Glomerular endothelial cell (primary cell): ENCODE measurements at places on chromosomes 3 and 15.

GRCh38 chr15:96053031-96053780 is 277.3 kb upstream of the NR2F2 start:
- DNase-seq: no peak

DNA sequence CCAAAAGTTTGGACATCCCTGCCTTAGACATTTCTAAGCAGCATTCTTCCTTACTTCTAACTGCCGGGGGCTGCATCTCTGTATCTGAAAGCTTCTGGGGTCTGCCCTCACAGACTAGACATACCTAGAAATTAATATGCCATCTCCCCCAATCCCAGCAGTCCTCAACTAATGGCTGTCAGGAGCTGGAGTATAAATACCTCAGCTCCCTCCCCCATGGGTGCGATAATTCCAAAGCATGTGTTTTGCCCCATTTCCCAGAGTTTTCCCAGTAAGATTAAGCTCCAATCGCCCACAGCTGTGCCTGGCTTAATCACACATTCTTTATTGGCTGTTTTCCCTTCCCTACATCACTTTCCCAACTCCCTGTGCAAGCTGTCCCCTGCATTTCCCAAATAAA is 13.8 kb upstream of the VPS8 start:
- no peak for DNase-seq

DNA sequence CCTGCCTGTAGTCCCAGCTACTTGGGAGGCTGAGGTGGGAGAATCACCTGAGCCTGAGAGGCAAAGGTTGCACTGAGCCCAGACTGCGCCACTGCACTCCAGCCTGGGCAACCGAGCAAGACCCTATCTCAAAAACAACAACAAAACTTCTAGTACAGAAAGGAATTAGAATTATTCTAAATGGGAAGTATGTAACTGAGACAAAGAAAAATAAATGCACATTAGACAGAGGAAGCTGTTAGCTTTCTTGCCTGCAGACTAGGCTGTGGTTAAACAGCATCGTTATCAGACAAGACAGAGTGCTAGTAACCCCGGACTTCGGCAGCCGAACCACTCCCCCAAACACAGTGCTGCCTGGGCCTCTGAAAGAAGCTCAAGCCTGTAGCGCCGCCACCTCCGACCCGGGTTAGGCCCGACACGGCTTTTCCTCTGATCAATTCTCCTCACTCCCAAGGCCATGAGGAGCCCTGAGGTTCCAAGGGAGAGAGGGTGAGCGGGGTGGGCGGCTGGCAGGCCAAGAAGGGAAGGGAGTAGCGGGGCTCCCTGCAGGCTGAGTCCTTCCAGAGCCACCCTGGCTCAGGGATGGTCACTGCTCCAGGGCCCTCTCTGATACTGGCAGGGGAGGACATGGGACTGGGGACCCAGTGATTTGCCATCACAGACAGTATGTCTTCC is 44.8 kb upstream of the MUC4 start:
- DNase-seq: no peak

- no peak for DNase-seq
These were observed 303.8 kb upstream of the NECTIN3 start for GRCh38 chr3:110767838-110768237.

DNA sequence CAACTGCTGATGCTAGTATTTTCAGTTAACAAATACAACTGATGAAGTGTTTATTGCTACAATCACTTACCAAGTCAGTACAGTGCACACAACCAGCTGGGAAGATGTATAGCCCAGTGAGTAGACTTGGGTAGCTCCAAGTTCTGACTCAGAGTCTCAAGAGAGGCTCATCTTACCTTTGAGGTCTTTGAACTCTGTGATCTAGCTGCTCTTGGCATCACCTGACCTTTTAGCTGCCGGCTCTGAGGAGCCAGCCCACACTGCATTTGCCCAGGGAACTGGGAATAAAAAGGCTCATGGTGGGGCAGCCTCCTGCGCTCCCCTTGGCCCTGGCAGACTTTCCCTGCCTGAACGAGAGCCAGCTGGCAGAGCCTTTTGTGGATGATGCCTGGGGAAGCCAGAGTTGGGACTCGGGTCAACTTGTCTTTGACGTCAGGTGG is 82.6 kb downstream of the CEMIP start:
- no peak for DNase-seq

DNA sequence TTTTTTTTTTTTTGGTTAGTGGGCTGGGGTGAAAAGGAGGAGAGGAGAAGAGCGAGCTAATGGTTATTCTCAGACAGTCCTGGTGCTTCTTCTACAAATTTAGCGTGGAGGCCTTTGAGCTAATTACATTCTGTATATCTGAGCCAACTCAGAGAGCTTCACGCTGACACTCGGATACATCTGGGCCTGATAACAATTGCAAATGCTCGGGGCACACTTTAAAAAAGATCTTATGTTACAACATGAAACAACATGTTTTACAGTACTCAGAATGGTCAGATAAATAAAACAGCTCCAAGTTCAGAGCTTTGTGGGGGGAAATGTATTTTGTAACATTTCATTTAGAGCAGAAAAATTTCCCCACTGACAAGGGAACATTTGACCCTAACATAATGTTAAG is 966.9 kb upstream of the NR2F2 start:
- DNase-seq: no peak

- DNase-seq: no peak
These were observed at the start of gene RHOV for GRCh38 chr15:40873694-40874561. TSS of gene RHOV (minus strand) at chr15:40874234. CDS start at chr15:40874139, 95 bp downstream.

DNA sequence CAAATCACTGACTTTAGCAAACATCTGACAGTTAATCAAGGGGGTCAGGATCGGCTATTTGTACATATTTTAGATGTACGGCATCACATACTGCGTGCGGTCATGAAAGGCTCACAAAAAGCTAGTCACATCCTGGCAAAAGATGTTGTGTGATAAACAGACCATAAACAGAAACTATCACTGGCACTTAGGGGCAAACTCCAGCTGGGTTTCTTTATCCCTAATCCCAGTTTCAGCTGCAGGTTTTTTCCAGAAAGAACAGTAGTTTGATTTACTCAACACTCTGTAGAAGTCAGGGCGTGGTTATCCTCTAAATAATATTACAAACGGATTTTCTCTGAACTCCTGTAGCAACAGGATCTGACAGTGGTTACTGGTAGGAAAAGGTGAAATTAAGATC is 112.4 kb upstream of the BHLHE40 start:
- DNase-seq: peak; percentile 64

DNA sequence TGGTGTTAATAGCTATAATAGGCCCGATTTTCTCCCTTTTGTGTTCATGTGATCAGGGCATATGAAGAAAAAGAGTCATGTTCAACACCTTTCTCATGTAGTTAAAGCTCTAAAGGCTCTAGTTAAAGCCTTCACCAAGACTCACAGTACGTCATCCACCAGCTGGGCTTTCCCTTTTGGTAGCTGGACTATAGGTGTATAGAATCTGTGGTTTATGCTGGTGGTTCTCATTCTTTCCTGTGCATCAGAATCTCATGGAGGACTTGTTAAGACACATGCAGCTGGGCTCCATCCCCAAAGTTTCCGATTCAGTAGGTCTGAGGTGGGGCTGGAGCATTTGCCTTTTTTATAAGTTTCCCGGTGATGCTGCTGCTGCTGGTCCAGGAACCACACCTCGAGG is 31.0 kb downstream of the CFAP91 start:
- no peak for DNase-seq

GRCh38 chr15:75097939-75098338 is 74.5 kb downstream of the PPCDC start:
- DNase-seq: no peak

DNA sequence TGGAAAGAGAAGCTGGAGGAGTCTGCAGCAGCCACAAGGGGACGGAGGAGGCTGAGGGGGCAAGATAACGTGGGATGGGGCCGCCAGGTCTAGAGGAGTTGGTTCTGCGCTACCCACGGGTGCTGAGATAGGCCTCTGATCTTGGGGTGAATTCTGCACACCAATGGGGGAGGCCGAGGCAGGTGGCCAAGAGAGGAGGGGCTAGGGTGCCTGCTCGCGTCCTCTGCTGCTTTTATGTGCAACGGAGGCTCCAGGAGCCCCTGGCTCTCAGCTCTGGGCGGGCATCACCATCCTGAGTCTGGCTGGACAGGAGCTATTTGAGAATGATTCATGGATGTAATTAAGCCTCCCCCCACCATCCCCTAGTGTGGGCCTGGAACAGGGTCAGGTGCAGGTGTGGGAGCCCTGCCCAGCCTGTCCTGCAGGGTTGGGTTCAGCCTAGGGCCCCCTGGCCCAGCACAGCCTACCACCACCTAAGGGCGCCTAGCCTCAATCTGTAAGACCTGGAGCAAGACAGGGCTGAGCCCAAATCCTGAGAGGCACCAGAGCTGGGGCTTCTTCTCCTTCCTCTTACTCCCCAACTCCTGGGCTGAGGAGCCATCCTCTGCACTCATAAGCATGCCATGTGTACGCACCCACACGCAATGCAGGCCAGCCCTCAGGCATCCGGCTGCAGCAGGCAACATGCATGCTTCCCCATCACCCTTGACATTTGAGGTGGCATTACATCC is 32.3 kb upstream of the SEMA3F start:
- DNase-seq: no peak

GRCh38 chr15:77033729-77034671 is 36.9 kb downstream of the TSPAN3 start:
- DNase-seq: no peak

GRCh38 chr3:126558336-126559071 is at the start of gene C3orf22:
TSS of gene C3orf22 (minus strand) at chr3:126558932. CDS start at chr3:126553390, 5,542 bp downstream.
- no peak for DNase-seq

DNA sequence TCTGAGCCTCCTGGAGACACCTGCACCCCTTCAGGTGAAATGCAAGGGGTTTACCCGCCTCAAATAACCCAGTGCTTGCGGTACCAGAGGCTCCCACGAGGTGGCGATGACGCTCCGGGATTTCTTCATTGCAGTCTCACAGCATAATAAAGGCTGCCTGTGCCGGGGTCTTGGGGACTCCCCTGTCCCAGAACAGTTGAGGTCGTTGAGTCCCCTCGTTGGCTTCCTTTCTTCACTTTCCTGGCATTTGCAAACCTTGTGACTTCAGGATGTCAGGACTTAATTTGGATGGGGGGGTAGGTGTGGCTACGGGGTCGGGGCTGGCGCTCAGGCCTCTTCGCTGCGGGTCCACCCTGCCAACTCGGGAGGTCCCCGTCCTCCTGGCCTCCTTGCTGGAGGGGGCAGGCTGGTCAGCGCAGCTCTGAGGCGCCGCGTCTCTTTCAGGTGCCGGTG is 1.3 kb downstream of the GNAT1 start:
- no peak for DNase-seq

DNA sequence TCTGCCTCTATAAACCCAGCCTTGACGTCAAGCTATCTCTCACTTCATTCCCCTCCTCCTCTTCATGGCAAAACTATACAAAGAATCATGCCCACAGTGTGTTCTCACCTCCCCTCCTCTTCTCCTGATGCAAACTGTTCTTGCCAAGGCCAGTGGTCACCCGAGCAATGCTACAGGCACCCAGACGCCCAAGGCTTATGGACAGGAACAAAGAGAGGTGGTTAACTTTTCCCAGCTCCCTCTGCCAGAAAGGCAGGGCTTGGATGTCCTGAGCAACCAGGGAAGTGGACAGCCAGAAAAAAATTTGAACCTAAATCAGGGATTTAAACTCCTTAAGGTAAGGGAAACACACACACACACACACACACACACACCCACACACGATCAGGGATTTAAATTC is 5.1 kb downstream of the SLC41A3 start:
- no peak for DNase-seq

DNA sequence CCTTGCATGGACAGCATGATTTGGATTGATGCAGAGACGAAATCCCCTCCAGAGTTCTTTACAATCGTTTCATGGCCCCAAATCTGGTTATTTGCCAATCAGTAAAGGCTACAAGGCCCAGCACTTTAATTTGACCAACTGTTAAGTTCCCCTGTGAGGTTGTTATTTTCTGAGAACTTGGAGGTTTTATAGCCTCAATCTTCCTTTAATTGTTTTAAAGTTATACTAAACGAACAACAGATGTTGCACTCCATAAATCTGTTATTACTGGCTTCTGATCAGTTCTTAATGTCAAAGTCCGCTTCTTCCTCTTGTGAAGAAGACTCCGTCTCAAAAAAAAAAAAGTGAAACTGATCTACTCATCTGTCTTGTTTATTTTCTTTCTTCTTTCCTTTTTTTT is 30.8 kb downstream of the LARP6 start:
- no peak for DNase-seq

- no peak for DNase-seq
These were observed 1.1 kb downstream of the HEG1 start for GRCh38 chr3:125054449-125055329.

- no peak for DNase-seq
These were observed 81.3 kb downstream of the TMEM39A start for GRCh38 chr3:119382134-119382533.

GRCh38 chr15:59380902-59381610 is 8.4 kb upstream of the MYO1E start:
- no peak for DNase-seq
